ENCODE measurements at places on chromosomes 2 and 18.

DNA sequence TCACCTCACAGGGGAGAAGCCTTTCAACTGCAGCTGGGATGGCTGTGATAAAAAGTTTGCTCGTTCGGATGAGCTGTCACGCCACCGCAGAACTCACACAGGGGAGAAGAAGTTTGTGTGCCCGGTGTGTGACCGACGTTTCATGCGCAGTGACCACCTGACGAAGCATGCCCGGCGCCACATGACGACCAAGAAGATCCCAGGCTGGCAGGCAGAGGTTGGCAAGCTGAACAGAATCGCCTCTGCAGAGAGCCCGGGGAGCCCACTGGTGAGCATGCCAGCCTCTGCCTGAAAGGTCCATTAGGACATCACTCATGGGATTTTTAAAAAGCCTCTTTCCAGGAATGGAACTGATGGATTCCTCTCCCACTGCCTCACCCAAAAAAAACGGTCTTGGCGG, 8.9 kb downstream of the KLF11 start:
- DNase-seq: no peak

DNA sequence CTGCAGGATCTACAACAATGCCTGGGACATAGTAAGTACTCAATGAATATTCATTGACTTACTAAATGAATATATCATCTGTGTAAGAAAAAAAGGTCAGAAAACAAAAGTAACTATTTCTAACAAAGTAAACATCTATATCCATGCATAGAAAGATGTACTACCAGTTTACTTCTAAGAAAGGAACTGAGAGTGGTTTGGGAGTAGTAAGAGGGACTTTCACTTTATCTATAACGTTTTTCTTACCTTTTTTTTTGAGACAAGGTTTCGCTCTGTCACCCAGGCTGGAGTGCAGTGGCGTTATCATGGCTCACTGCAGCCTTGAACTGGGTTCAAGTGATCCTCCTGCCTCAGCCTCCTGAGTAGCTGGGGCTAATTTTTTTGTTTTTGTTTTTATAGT, 25.7 kb downstream of the DHX57 start:
- DNase-seq: no peak

- DNase-seq: peak; percentile 9
Measured at GRCh38 chr18:14776801-14777200, 28.8 kb downstream of the ANKRD30B start.

- DNase-seq: no peak
Measured at GRCh38 chr2:157841485-157841884, 34.6 kb downstream of the ACVR1 start.

GRCh38 chr2:171540437-171540836, 18.2 kb downstream of the CYBRD1 start:
- DNase-seq: no peak

- DNase-seq: peak; percentile 27
Measured at GRCh38 chr2:197707316-197708213, 2.4 kb downstream of the MARS2 start.

DNA sequence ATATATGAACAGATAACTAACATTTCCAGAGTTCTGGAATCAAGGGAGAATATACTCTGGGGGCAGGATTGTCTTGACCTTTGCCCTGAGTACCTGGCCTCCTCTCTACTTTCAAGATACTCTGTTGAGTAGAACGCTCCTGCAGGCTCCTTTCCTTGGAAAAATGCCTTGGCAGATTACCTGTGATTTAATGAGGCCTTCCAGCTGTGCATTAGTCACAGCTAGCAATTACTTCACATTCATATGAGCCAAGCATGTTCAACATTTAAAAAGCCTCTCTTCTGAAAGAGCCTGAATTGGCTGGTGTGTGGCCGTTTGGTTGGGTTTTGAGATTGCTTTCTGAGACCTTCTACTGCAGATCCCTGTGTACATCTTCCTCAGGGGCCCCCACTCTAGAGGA, 142.2 kb downstream of the PLCL1 start:
- DNase-seq: no peak

GRCh38 chr2:36333350-36334012, 22.1 kb upstream of the CRIM1 start:
- DNase-seq: no peak

- DNase-seq: no peak
Measured at GRCh38 chr2:189854187-189854586, 69.9 kb downstream of the PMS1 start.

DNA sequence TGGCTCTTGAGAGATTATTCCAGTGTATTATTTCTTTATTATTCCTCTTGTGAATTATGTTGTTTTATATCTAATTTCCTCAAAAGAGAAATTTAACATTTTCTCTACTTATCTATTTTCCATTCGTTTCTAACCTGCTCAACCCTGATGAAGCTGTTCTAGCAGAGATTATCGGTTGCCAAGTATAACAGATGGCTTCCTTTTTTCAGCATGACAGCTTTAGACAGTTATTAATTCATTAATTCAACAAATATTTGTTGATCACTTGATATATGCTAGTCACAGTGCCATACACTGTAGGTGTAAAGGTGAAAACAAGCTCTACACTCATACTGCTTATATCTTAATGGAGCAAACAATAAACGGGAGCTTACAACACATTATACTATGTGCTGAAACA, 137.9 kb upstream of the UBE2E3 start:
- DNase-seq: no peak

DNA sequence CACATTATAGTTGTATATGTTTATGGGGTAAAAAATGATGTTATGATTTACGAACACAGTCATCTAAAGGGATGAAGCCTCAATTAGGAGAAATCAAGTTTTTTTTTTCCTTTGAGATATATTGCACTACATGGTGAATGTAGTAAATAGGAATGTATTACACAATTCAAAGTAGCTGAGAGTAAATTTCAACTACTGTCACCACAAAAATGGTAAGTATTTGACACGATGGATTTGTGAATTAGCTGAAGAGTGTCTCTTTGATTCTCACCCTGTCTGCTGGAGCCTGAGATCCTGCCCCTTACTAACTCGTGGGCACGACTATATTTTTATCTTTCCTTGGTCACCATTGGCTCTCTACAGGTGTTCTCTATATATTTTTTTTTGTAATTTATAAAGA, 540.4 kb upstream of the DSEL start:
- DNase-seq: peak; percentile 33

DNA sequence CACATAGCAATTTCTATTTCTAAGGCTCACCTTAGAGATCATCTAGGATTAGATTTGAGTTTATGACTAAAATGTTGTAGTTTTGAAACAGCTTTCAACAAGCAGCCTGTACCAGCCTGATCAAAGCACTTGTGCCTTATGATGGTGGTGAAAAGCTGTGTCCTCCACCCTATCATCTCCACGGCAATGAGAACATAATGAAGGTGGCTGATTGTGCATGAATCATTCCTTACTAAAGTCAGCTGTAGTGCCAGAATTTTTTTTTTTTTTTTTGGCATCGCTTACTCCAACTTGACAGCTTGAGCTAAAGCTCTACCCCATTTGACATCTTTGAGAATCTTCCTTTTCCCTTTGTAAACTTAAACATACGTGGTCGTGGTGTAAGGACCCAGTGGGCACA, 86.0 kb downstream of the DCC start:
- no peak for DNase-seq

- no peak for DNase-seq
Measured at GRCh38 chr2:237875256-237876060, 16.0 kb downstream of the RAMP1 start.

- DNase-seq: peak; percentile 50
Measured at GRCh38 chr2:12549641-12550040, 167.1 kb upstream of the TRIB2 start.

GRCh38 chr2:41910126-41910525, 137.7 kb upstream of the PKDCC start:
- DNase-seq: no peak

- DNase-seq: no peak
Measured at GRCh38 chr2:35989503-35989902, 366.1 kb upstream of the CRIM1 start.

DNA sequence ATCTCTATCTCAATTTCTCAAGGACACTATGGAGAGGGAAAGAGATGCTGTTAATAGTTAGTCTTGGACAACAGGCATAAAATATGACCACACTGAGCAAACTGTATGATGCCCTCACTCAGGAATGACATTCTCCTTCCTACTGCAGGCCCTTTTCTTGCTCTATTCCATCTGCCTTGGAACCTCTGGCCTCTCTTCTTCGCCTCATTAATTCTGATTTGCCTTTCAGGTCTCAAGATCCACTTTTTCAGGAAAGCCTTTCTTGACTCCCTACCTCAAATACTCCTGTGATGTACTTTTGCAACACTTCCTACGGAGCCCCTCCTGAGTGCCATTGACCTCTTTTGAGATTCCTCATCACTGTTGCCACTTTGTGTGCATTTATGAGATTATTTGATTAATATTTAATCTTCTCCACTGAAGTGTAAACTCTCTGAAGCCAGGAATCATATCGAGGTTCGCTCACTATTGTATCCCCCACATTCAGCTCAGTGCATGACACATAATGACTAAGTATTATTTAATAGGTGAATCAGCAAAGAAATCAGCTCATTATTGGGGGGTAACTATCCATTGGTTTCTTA, 21.3 kb upstream of the SPP2 start:
- DNase-seq: no peak

DNA sequence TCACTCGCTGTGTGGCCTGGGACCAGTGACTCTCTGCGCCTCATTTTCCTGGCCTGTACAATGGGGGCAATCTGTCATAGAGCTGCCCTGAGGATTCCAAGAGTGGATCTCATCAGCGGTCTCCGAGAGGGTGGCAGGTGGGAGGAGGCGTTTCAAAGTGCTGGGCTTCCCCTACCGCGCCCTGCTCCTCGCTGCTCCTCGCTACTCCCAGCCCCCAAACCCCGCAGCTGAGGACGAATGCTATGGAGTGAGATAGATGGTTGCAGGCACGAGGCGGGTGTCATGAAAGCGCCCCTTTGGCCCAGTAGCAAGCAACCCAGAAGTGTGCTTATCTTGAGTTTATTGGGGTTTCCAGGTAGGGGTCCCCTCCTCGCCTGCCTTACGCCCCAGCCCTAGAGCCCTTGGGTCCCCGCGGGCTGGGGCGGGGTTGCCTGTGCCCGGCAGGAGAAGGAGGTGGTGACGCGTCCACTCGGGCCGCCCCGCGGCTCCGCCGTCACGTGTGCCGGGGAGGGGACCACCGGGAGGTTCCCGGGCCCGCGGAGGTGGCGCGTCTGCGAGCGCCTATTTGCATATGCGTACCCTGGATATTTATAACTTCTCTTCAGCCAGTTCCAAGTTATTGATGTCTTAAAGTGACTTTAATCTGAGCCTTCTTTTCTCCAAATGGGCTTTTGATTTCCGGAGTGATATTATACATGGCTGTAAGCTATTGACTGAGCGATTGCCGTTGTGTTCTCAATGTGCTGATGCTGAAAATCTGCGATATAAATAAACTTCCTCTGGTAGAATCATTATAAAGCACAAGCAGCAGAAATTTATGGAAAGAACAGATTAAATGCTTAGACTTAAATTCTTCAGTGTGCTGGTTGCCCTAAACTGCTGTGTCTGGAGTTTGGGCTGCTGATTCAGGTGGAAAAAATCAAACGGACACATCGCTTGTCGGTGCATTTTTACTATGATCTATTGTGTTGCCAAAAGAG, 263.7 kb downstream of the ATAD2B start:
- peak; percentile 72 for DNase-seq

GRCh38 chr2:210577263-210578071, 21.1 kb downstream of the CPS1 start:
- peak; percentile 67 for DNase-seq

- peak; percentile 68 for DNase-seq
Measured at GRCh38 chr2:144703852-144704708, 184.2 kb upstream of the ZEB2 start.

DNA sequence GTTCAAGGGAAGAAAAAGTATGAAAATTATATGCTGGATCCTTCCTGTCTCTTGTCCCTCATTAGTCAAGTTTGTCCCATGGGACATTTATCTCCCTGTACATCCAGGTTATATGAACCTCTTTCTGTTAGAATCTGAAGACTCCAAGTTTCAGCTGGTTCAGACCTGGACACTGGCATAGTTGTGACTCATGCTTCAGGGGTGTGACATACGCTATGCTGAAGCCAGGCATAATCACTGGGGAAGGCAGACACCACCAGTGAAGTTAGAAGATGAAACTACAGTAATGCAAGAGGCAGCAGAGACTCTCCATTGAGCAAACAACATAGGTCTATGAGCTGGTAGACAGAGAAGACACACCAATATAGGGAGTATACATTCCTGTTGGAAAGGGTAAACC, 269.7 kb upstream of the SLC8A1 start:
- peak; percentile 59 for DNase-seq

- no peak for DNase-seq
Measured at GRCh38 chr18:24228667-24229041, 89.8 kb downstream of the CABYR start.

DNA sequence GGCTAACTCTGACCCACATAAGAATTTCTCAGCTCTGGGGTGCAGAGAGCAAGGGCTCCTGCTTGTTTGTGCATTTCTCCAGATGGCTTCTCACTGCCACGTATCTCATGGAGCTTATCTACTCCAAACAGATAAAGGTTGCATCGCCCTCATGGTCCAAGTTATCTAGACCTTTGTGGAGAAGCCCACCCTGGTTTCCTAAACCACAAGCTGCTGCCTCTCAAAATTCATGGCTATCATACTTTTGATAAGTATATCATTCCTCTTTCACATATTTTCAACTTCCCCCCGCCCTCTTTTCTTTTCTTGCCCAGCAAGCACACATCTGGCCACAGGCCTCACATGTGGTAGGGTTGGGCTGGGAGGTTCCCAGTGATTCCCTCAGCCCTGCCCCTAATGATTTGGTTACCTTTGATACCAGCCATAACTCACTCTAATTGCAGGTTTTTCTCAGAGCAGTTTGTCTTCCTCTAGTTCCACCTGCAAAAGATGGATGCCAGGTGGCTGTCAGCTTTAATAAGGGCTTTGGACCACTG, 146.0 kb downstream of the RHBDD1 start:
- no peak for DNase-seq

- DNase-seq: no peak
Measured at GRCh38 chr2:3146175-3146574, 231.4 kb downstream of the EIPR1 start.

DNA sequence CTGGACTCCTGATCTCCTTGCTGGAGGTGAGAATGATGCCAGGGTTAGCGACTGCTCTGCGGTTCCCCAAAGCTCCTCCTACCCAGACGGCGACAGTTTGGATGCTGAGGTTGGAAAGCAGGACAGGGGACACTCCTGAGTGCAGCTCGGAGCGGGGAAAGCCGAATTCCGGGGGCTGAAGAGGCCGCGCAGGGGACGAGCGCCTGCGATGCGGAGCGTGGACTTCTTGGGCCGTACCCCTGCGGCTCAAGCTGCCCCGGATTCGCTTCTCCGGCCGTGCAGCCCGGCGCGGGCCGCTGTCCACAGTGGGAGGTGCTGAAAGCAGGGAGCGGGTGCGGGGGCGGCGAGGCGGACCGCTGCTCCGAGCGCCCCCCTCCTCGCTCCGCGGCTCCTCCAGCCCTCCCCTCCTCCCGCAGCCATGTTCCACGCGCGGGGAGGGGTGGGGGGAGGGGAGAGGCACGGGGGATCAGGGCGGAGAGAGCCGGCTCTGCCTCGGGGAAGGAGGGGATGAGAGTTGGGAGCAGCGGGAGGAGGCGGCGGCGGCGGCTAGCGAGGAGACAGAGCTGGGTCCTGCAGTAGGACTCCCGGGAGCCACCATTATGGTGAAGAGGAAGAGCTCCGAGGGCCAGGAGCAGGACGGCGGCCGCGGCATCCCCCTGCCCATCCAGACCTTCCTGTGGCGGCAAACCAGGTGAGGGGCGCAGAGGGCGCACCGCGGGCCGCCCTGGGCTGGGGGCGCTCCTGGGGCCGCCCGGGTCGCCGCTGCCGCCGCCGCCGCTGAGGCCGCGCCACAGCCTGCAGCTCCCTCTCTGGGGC, at the start of gene UNC80:
TSS of gene UNC80 (plus strand) at position 359 of the 816 bp plus-strand sequence. CDS start at position 600, 241 bp downstream.
- DNase-seq: peak; percentile 93

GRCh38 chr2:134336352-134336751, 82.5 kb downstream of the MGAT5 start:
- no peak for DNase-seq

Measured in AG20443 (cell line).